ENCODE measurements at places on chromosomes 11 and 22.
A peak's percentile ranks its signal among the peaks of the same experiment; 100 is the strongest.

- peak; percentile 96 for DNase-seq
Observed at GRCh38 chr11:19679952-19680828, 32.4 kb upstream of the NAV2 start.

DNA sequence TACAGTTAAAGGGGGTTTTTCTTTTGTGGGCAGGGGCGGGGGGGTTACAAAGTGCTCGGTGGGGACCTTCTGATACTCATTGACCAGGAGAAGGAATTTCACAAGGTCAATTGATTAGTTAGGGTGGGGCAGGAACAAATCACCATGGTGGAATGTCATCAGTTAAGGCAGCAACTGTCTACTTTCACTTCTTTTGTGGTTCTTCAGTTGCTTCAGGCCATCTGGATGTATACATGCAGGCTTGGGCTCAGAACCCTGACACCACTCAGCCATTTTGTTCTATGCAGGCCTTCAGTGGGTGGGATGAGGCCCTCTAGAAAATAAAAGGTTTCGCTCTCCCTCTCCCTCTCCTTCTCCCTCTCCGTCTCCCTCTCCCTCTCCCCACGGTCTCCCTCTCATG is 29.6 kb downstream of the TSPAN32 start:
- no peak for DNase-seq

DNA sequence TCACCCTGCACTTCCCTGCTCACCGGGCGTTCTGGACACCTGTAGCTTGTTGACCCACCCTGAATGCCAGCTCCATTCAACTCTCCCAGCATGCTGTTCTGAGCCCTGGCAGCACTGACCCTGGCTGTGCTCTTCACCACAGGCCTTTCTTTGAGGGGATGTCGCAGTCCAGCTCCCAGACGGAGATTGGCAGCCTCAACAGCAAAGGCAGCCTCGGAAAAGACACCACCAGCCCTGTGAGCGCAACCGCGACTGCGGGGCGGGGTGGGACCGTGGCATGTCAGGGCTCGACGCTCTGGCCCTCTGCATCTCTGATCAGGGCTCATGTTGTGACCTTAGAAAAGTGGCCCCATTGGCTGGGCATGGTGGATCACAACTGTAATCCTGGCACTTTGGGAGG is 47.4 kb upstream of the RAB1B start:
- DNase-seq = no peak

- no peak for DNase-seq
Observed at GRCh38 chr11:69155302-69156234, at the start of gene SMIM38. TSS of gene SMIM38 (plus strand) at chr11:69155935. CDS start at chr11:69157847, 1,912 bp downstream.

DNA sequence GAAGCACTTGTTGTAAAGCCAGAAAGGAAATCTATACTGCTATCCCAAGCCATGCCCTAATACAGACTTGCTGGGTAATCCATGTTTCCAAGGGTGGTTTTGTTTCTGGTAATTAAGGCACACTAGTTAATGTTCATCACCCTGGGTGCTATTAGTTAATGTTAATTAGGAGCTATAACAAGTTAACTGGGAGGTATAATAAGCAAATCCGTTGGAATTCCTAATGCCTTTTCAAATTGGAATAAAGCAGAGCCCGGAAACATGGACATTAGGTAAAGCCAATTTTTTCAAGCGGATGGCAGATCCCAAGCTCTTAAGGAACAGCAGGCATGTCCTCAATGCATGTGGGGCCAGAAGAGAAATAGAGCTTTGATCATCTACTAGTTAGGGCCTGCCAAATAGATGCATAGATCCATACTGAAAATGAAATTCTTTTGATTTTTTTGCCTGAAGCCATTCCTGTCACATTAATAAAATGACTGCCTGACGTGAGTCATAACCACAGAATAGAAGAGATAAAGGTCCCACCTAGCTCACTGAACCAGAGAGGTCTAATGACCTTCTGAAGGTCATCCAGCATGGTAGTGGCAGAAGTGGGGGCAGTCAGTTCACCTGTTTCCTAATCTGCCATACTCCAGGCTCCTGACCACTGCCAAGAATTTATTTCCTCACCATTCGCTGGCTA is 28.5 kb upstream of the CCDC34 start:
- DNase-seq = no peak

GRCh38 chr11:106468531-106468930 is 391.1 kb downstream of the AASDHPPT start:
- DNase-seq = no peak

- DNase-seq = no peak
Observed at GRCh38 chr11:65403607-65404121, 17.2 kb downstream of the FRMD8 start.

DNA sequence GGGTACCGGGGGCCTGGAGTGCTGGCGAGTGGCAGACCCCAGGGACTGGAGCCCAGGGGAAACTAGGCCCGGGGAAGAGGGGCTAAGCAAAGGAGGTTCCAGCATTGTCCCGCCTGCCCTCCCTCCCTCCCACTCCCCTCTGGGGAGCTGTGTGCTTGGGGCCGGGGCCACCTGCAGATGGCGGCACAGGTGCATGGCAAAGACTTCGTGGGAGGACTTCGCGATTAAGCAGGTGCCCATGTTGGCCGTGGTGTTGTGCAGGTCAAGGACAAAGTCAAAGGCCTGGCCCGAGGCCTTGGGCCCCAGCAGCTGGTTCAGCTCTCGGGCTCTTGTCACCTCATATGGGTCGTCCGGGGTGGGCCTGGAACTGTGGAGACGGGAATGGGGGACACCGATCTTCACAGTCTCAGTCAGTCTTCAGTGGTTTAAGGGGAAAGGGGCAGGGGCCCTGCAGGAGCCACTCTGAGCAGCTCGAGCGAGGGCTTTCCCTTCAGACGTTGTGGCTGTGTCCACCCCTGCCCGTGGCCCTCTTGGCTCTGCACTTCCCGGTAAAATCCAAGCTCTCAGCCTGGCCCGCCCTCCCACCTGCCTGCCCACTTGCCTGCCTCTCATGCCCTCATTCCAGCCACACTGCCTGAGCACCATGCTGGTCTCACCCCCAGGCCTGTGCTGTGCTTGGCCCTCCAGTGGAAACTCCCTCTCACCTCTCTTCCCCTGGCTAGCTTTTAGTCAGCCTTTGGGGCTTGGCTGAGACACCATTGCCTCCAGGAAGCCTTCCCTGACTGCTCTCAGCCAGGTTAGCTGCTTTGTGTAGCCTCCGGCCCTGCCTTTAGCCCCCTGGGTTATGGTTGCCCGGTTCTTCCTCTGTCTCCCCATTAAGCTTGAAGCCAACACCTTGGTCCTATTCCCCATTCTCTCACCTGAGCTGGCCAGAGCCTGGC is 4.7 kb downstream of the ACY3 start:
- DNase-seq = no peak

- DNase-seq = no peak
Observed at GRCh38 chr11:125569915-125570621, 791 bp downstream of the EI24 start.

DNA sequence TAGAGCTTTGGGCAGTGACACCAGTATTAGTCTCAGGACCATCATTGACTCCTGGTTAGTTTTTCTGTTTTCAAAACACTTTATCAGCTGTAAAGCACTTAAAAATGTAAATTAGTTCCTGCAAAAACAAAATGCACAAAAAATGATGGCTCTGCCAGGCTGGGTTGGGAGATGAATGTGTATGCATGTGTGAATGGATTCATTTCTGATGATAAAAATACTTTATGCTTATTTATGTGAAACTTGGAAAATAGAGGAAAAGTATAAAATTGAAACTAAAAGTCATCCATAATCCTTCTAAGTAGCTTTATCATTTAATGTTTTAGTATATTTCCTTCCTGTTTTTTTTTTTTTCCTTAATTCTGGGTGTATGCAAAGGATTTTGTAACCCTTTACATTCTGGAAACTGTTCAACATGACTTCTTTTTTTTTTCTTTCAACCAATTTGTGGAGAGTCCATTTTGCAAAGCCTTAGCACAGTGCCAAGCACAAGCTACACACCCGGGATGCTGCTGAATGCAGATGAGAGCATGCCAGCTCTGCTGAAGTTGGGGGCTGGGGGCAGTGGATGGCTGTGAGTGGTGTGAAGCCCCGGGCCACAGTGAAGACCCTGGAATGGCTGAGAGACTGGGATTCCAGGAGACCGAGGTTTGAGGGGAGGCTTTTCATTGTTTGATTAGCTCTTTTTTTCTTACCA is 37.6 kb downstream of the PTPRJ start:
- DNase-seq = no peak

GRCh38 chr11:64095273-64095817 is 59.6 kb downstream of the FLRT1 start:
- DNase-seq = no peak

- no peak for DNase-seq
Observed at GRCh38 chr11:10731064-10731680, 19.9 kb upstream of the CTR9 start.

DNA sequence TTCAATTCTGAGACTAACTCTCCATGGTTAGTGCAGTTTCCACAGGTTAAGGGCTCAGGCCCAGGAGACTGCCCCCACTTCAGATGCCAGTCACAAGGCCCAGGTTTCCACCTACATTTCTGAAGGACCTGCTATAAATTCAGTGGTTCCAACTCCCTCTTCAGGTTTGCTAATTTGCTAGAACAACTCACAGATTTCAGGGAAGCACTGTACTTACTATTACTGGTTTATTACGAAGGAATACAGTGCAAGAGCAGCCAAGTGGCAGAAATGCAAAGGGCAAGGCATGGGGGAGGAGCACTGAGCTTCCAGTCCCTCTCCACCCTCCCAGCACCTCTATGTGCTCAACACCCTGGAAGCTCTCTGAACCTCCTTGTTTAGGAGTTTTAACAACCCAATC is 39.3 kb upstream of the SPON1 start:
- no peak for DNase-seq

DNA sequence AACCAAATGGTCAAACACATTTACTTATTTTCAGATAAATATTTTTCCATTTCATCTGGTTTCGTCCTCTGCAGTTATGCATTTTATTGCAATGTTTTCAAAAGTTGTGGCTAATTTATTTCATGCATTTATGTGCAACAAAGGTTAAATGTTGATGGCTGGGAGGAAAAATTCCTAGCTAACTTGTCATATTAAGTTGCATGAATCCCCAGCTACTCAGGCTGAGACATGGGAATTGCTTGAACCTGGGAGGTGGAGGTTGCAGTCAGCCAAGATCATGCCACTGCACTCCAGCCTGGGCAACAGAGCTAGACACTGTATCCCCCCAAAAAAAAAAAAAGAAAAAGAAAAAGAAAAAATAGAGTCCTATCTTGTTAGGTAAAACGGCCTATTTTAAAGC is 1862.4 kb upstream of the RAG2 start:
- peak; percentile 57 for DNase-seq

GRCh38 chr11:104254347-104254746 is 90.4 kb upstream of the PDGFD start:
- no peak for DNase-seq

DNA sequence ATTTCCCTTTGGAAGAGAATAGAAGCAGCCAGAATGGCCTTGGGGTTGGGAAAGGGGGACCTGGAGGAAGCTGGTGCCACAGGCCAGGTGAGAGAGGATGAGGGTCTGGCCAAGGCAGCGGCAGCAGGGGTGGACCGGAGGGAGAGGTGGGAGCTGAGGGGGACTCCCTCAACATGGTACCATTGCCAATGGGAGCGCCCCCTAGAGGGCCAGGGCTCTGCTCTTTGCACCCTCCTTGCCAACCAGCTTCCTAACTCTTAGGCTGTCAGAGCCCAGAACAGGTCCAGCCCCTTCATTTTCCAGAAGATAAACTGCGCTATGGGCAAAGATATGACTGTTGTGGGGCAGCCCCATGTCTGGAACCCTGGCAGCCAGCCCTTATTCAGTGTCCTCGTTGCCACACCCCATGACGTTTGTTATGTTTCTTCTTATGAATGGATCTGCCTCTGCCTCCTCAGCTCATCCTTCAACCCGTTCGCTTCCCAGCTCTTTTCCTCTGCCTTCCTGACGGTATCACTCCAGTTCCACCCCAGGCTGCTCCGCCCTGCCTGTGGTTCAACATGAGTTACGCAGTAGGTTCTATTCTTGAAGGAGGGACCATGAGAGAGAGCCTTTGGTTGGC is 185.2 kb downstream of the GRIK4 start:
- DNase-seq = no peak
